ENCODE measurements at places on chromosomes 4 and X.

GRCh38 chr4:112975567-112976355 is 73.7 kb upstream of the ANK2 start:
- DNase-seq = no peak

- DNase-seq = no peak
Measured at GRCh38 chr4:143356493-143356892, 19.8 kb downstream of the GAB1 start.

DNA sequence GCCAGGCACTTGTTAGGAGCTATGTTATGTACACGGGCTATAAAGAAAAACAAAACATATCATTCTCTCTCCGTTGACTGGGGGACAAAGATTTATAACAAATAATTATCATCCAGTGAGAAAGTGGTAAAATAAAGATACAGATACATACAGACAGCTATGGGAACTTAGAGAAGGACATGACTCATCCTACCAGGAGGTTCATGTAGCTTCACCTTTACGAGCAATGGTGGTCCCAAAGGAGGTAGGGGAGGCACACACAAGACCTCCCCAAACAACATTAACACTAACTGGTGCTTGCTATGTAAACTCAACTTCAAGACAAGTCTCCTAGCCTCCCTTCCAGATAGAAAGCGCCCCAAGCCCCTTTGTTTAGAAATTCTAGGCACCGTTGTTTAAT is 8.9 kb downstream of the AMBN start:
- no peak for DNase-seq

DNA sequence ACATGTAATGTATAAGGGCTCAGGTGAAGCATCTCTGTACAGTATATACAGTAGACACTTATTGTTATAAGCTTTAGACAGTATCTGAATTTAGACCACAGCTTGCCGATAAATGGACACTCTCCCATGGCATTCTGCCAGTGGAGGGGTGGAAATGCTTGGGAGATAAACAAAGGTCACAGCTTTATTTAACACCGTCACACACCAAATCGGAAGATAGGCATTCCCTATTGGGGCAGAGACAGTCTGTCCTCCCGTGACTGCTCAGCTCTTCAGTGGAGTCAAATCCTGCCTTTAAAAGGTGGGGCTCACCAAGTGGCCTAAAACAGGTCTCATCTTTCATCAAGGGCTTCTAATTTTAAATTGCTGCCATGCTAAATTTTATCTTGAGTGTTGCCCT is 178.8 kb downstream of the CAMK2D start:
- no peak for DNase-seq

- DNase-seq = no peak
Measured at GRCh38 chrX:110132450-110133114, 129.7 kb downstream of the TMEM164 start.

DNA sequence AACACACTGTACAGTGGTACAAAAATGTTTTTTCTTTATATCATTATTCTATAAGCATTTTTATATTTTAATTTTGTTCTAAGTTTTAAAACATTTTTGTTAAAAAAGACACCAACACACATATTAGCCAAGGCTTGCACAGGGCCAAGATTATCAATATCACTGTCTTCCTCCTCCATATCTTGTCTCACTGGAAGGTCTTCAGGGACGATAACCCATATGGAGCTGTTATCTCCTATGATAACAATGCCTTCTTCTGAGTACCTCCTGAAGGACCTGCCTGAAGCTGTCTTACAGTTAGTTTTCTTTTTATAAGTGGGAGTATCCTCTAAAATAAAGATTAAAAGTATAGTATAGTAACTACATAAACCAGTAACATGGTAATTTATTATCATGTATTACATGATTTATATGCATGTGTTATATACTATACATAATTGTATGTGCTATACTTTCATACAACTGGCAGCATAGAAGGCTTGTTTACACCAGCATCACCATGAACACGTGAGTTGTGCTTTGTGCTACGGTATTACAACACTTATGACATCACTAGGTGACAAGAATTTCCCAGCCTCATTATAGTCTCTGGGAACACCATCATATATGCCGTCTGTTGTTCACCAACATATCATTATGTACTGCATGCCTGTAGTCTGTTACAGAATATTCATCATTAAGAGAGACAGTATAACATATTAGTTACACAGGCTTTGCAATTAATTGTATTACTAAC is 90.7 kb downstream of the WDFY3 start:
- DNase-seq = no peak
